ENCODE measurements at places on chromosomes 1 and 21.

GRCh38 chr1:74714429-74715235 is 18.2 kb downstream of the CRYZ start:
- H3K27ac ChIP-seq, result no peak overlapping the region
- DNase-seq, result no peak
- no peak overlapping the region for H3K4me3 ChIP-seq
- H3K36me3 ChIP-seq, result no peaks in the 10 kb centered on the region
- H3K27me3 ChIP-seq, result no peaks in the 10 kb centered on the region

DNA sequence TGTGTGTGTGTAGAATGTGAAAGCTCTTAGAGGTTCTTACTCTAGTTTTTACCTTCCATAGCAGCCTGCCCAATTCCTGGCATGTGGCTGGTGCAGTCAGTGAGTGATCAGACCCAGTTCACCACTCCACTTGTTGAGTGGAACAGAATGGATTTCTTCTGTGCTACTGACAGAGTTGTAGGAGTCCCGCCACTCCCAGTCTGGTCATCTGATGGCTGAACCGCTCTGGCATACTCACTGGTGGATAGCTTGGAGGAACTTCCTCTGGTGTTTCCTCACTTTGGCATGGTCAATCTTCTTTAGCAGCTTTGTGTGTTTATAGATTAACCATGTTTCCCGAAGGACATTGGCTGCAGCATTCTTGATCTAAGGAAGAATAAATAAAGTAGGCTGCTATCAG is 106.7 kb upstream of the ADAR start:
- no peak overlapping the region for H3K27ac ChIP-seq
- H3K4me1 ChIP-seq, result no peaks in the 10 kb centered on the region
- no peak for DNase-seq

GRCh38 chr1:11488966-11489625 is 10.1 kb downstream of the DISP3 start:
- peaks cover 19% of the 10 kb centered on the region for H3K27me3 ChIP-seq
- H3K27ac ChIP-seq, result no peak overlapping the region
- H3K36me3 ChIP-seq, result no peaks in the 10 kb centered on the region

- no peaks in the 10 kb centered on the region for H3K36me3 ChIP-seq
- peaks cover 1% of the 10 kb centered on the region for H3K27me3 ChIP-seq
- H3K4me3 ChIP-seq, result no peak overlapping the region
- DNase-seq, result no peak
- H3K4me1 ChIP-seq, result no peaks in the 10 kb centered on the region
- no peak overlapping the region for H3K27ac ChIP-seq
These were observed 14.0 kb upstream of the PEF1 start for GRCh38 chr1:31658721-31659120.

Data from type B pancreatic cell (in vitro differentiated cells).